ENCODE measurements at places on chromosomes 12 and 14.
A peak's percentile ranks its signal among the peaks of the same experiment; 100 is the strongest.

DNA sequence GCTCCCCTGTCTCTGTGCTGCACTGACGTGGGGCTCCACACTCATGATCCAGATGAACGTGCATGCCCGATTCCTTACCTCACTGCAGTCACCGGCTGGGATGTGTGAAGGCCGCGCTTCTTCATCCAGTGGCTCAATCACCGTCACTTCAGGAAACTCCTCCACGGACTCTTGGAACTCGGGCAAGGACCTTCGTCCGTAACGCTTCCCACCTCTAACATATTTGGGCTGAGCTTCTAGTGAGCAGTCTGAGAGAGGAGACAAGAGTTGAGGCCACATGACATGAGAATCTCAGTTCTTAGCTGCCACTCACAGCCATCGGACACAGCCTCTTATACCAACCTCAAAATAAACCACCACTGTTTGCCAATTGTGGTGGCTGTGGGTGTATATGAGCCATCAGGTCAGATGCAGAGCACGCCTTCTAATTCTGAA lies 38.3 kb downstream of the NIN start:
- DNase-seq = peak; percentile 46

- no peak for DNase-seq
Observed at GRCh38 chr14:54877703-54878021, 25.0 kb downstream of the GCH1 start.

DNA sequence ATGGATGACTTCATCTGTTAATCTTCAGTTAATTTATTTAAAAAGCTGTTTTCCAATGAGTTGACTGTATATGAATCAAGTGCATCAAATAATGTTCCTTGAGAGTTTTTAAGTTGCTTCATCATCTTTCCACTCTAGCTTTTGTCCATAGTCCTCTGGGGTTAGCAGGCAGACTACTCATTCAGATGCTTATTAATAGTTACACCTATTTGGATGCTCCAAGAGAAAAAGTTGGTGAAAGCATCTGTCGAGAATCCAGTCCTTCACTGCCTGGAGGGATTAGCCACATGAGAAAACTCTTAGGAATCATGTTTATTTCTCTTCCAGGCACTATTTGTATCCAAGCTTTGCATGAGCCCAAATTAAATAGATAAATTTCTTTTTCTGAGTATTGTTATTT lies 70.2 kb downstream of the DACT1 start:
- DNase-seq = no peak

GRCh38 chr14:48937541-48938195 lies 648.5 kb downstream of the RPS29 start:
- no peak for DNase-seq

- no peak for DNase-seq
Observed at GRCh38 chr14:104118006-104118844, 20.2 kb upstream of the KIF26A start.

DNA sequence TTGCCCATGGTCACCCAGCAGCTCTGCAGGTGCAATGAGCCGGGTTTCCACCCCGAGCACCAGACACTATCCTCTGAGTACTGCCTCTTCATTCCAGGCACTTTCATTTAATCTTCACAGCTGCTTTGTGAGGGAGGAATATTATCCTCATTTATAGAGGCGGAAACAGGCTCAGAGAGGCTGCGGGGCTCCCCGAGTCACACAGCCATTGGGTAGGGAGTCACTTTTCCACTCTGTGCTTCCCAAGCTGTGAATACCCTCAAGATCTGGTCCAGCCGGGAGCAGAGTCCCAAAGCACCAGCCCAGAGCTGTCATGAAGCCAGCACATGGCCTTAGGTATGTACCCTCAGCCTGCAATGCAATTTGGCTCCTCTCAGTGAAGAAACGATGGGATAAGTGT lies 51.7 kb upstream of the RIN3 start:
- DNase-seq = no peak

DNA sequence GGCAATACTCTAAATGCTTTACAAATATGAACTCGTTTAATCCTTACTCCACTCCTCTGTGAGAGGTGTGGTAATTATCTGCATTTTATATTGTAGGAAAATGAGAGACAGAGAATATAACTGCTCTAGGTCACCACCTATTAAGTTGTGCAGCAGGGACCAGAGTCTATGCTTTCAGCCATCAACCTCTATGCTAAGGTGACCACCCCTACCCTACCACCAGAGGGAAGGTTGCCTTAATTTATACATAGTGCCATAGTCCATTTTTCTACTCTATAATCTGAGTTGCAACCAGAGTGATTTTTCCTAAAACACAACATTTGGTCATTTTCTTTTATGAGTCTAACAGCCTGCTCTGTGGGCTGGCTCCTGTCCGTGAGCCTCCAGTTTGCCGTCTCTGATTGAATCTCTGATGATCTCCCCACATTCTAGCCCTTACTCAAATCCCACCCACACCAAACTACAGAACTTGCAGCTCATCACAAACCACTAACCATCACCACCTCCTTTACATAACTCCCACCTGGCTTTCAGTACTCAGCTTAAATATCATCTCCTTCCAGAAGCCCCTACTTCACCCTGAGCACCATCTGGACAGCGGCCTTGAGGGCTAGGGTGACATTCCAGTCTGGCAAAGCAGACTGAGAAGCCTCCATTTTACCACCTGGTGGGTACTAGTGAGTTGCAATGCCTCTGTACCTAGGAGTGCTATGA lies 126.6 kb downstream of the PPM1H start:
- DNase-seq = no peak

Measured in MV-4-11 (cell line).